ENCODE measurements at places on chromosomes 16 and 17.

GRCh38 chr17:76672270-76672851 is 28.8 kb upstream of the ST6GALNAC1 start:
- DNase-seq: no peak

DNA sequence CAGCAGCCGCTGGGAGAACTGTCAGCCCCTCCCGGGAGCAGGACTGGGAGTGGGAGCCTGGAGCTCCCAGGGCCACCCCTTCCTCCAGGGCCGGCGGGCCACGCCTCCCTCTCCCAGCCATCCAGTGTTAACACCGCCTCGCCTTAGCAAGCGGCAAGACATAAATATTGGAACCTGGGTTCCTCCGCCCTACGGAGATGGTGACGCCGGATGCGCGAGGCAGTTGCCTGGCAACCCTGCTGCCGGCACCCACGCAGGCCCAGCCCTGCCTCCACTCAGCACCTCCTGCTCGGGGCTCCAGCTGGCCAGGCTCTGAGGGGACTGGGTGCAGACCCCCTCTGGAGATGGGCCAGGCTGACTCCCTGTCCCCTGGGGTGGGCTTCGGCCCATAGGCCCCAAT is 27.4 kb upstream of the CACNA1H start:
- DNase-seq: peak; percentile 56

DNA sequence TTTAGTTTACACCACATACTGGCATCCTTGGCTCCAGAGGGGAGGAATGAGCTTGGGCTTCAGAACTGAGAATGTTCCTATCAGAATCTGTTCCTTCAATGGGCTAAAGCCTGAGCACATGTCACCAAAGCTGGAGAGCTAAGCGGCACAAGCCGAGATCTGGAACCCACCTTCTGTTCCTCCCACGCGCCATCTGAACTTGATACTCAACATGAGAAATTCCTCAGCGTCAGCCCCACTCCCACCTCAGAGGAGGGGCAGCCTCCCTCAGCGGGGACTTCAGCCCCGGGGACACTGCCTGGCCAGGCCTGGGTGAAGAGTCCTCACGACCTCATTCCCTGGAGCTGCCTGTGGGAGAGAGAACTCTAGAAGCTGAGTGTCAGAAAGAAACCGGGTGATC is 22.8 kb upstream of the SLC47A1 start:
- no peak for DNase-seq

GRCh38 chr17:7789131-7789530 is 44.9 kb upstream of the KDM6B start:
- no peak for DNase-seq

GRCh38 chr17:65918500-65918899 is 273.4 kb downstream of the CEP112 start:
- DNase-seq: no peak

GRCh38 chr17:70206361-70207010 is 37.2 kb downstream of the KCNJ2 start:
- DNase-seq: no peak

GRCh38 chr17:17993366-17993765 is 20.7 kb downstream of the DRC3 start:
- DNase-seq: no peak

- DNase-seq: no peak
Measured at GRCh38 chr16:58508671-58509251, 6.6 kb upstream of the SETD6 start.

DNA sequence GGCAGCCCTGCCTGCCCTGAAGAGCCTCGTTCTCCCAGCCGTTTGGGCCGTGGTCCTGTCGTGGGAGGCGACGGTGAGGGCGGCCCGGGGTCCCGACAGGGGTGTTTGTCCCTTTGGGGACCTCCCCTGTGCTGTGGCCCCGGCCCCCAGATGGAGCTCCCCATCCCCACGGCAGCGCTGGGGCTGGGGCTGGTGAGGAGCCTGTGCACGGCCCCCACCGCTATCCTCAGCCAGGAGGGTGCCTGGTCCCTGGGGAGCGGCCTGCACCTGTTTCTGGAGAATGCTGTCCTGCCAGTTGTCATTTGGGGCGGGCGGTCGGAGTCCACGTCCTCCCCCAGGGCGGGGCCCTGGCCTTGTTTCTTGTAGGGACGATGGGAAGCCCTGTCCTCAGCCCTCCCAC is 6.6 kb downstream of the CAPN15 start:
- no peak for DNase-seq

GRCh38 chr16:89365044-89365467 is 125.3 kb downstream of the ANKRD11 start:
- DNase-seq: no peak

- DNase-seq: no peak
Measured at GRCh38 chr17:19448341-19449268, 37.6 kb downstream of the RNF112 start.

DNA sequence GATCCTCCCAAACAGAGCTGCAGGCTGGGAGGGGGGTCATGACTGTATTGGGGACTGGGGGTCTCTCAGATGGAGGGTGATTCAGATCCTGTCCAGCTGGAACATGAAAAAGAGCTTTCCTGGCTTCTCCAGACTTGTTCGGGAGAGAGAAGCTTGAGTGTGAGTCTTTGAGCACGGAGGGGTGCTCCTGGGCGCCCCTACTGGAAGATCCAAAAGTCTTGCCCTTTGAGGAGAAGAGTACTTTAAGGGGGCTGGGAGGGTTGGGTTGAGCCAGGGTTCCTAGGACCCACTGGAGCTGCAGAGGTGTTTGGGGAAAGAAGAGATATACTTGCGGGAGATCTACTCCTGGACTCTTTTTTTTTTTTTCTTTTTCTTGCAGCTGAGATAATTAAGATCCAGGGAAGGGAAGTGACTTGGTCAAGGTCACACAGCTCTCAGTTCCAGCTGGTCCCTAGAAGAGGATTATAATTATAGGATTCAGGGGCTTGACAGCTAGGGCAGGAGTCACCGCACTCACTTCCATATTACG is 8.4 kb downstream of the RARA start:
- DNase-seq: no peak
